ENCODE measurements at places on chromosomes 2 and 18.

GRCh38 chr2:156405586-156405985 lies 30.6 kb upstream of the GPD2 start:
- DNase-seq, result peak; percentile 77

- no peak for DNase-seq
Observed at GRCh38 chr2:18721038-18721922, 131.9 kb upstream of the NT5C1B start.

GRCh38 chr2:173607606-173608311 lies 253.1 kb downstream of the CDCA7 start:
- no peak for DNase-seq

- DNase-seq, result no peak
Observed at GRCh38 chr2:62760555-62760954, 55.0 kb downstream of the EHBP1 start.

DNA sequence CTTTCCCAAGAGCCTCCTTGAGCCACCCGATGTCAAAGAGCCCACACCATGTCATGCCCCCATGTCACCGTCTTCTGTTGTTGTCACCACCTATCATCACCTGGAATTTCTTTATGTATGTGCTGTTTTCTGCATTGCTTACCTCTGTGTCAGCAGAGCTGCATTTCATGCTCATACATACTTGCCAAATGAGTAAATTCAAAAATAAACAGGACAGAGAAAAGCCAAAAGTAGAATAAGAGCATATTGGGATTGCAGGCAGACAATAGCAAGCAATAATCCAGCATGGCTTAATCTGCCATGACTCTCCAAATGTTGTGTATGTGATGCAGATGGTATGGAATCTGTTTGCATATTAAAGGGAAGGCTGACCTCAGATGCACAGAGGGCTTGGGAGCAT lies 15.3 kb upstream of the RGPD4 start:
- DNase-seq, result no peak

DNA sequence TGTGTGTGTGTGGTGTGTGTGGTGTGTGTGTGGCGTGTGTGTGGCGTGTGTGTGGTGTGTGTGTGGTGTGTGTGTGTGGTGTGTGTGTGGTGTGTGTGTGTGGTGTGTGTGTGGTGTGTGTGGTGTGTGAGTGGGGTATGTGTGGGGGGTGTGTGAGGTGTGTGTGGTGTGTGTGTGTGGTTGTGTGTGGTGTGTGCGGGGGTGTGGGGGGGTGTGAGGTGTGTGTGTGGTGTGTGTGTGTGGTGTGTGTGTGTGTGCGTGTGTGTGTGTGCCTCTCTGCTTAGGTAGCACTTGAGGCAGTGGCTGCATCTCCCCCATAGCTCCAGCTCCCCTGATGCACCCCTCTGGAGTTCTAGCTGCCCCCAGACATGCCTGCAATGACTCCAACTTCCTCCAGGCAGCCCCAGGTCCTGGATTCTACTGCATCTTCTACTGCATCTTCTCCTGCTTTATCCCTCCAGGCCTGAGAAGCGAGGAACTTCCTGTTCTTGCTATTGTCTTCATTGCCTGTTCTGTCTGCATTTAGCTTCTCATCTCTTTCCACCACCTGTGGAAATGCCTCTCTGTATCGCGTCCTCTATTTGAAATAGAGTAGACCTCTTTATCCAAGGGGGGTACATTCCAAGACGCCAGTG lies 22.2 kb upstream of the MLPH start:
- DNase-seq, result no peak

DNA sequence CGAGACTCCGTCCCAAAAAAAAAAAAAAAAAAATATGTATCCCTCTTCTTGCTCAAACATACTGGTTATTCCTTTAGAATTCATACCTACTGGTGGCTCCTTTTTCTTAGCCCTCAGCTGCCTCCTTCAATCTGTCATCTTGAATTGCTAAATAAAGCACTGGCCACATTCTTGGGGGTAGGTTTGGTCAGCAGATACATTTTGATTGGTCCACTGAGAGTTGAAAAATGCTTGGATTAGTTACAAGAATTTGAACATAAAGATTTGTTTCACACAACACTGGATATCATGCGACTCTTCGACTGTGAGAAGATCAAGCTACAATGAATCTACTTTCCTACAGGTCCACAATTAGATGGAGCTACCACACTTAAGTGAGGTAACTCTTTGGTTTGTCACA lies 906.1 kb upstream of the SLC39A10 start:
- DNase-seq, result no peak

- DNase-seq, result no peak
Observed at GRCh38 chr18:62844850-62845643, 129.7 kb downstream of the PHLPP1 start.

- DNase-seq, result no peak
Observed at GRCh38 chr2:45833968-45834344, 182.5 kb downstream of the PRKCE start.

GRCh38 chr18:53701697-53702096 lies 522.8 kb downstream of the MBD2 start:
- no peak for DNase-seq

DNA sequence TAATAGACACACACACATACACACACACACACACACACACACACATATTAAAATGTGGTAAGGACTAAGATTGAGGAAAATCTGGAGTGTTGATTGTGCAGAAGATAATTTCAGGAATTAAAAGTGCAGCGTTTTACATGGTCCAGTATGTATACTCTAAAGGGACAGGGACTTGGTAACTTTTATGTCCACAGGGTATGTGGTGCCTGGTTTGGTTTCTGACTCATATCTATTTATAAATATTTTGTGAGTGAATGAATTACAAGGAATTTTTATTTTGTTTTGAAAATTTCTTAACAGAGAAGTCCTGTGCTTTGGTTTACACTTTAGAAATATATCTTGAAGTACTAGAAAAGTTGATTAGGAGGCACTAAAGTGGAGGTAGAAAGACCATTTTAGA lies 287.7 kb upstream of the NXPH2 start:
- DNase-seq, result no peak

DNA sequence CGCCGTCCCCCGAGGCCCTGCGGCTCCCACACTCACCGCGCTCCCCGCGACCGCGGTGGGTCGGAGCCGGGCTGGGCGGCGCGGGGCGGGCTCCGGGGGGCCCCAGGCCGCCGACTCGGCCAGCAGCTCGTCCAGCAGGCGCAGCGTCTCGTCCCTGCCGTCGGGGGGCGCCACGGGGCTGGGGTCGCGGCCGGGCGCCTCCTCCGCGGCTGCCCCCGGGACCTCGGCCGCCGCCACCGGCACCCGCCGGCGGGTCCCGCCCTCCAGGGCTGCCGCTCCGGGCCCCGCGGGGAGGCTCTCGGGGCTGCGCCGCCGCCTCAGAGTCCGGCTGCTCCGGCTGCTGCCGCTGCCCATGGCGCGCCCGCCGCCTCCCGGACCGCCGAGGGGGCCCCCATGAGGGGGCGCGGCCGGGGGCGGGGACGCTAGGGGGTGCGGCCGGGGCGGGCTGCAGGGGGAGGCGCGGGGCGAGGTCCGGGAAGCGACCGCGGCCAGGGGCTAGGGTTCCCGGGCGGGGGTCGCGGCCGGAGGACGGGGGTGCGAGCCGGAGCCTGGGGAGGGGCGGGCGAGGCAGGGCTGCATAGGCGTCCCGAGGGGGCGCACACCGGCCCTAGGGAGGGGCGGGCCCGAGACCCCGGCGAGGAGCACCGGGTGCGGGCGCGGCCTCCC lies at the start of gene CYS1:
TSS of gene CYS1 (minus strand) at position 542 of the 666 bp plus-strand sequence. CDS start at position 354, 188 bp downstream.
- no peak for DNase-seq

DNA sequence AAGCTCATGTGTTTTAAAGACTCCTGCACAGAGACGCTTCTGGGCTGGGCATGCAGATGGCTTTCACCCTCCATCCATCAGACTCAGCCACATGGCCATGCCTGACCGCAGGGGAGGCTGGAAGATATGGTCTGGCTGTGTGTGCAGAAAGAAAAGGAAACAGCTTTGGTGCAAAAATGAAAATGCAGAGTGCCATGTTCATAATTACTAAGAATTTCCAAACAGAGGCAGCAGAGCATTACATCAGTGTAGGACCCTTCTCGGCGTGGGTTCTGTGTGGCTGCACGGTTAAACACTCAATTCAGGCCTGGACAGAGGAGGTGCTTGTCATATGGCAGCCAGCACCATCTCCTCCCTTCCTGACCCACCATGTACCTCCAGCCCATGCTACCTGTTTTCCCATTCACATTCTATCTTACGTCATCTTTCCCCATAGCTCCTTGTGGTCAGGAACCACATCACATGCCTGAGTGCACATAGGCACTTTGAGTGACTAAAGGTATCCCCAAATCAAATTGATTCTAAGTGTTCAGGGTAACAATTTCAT lies 200.3 kb upstream of the ID2 start:
- DNase-seq, result peak; percentile 24

GRCh38 chr2:121171625-121172119 lies 113.3 kb downstream of the TFCP2L1 start:
- no peak for DNase-seq

Measured in left lobe of liver (tissue), 2 donors.